EL (cell line): ENCODE measurements at places on chromosomes 13 and 19.

- no peak for DNase-seq
Measured at GRCh38 chr19:37872383-37872782, 34.0 kb downstream of the WDR87 start.

DNA sequence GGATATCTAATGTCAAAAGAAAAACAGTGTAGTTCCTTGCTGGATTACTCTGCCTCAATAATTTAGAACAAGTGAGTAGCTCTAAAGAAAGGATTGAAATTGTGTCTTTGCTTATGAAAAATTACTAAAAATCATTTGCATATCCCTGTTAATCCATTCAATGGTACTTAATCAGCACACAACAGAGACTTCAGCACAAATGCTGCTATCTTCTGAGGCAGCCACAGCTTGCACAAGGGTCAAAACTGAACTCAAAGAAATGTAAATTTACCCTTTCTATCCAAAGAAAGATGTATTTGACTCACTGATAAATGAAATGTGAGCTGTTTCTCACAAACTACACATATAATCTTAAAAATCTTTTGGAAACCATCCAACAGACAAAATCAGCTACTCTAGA lies 116.2 kb downstream of the LHFPL6 start:
- no peak for DNase-seq

DNA sequence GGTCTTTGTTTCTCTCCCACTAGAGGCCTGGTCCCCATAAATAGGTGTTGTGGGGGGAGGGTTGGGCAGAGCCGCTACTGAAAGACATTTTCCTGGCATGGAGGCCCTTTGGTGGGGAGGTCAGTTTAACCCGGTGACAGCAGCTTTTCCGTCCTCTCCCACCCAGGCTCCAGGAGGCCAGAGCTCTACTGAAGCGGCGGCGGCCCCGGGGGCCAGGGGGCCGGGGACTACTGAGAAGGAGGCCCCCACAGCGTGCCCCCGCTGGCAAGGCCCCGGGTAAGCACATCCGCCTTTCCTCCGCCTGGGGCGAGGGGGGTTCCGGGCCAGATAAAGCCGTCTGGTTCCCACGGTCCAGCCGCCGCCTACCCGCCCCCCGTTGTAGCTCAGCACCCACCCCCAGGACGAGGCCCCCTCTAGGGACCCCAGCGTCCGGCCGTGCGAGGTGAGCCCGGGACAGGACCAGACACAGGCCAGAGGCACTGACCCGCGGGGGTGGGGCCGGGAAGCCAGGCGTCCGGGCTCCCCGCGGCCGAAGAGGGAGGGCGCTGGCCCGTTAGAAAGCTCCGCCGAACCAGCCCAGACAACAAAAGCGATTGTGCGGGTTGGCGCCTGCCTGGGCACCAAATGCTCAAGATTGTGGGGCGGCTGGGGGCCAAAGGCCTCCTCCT lies 1.1 kb upstream of the LTBP4 start:
- DNase-seq = no peak

DNA sequence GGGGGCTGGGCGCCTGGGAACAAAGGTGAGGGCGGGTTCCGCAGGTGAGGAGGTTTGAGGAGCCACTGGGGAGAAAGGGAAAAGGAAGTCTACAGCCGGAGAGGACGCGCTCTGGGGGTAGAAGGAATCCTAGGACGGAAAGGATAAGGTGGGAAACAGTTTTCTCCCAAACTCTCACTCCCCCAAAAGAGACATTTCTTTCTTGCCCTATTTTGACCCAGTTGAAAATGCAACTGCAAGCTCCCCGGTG lies 651 bp upstream of the POLR1D start:
- peak; percentile 53 for DNase-seq

- DNase-seq = peak; percentile 22
Measured at GRCh38 chr19:16051254-16052025, 24.9 kb upstream of the TPM4 start.

DNA sequence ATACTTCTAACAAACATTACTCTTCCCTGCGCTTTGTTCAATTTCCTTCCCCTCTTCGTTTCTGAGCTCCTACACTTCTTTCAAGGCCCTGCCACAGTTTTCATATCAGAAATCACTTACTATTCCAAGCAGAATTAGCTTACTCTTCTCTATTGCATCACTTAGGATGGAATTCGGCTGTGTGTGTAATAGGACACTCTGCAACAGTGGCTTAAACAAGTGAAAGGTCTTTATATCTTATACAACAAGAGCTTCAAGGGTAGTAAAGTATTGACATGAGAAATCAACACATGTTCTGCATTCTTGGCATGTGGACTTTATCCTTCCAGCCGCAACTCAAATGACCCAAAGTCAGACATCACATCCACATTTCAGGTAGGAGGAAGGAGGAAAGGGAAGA lies 279.6 kb downstream of the PCDH20 start:
- DNase-seq = no peak

DNA sequence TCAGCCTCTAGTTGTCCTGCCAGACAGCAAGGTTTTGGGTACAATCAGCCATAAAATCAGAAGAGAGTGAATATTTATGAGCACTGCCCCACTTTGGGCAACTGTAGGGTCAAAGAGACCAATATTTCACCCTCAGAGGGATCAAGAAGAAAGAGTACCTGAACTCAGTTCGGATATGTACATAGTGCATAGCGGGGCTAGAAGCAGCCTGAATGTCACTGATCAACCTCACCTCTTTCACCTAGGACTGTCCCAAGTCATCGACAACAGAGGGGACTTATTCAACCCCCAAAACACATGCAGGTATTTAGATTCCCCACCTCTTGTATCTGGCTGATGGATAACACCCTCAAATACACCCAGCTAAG lies 446.9 kb downstream of the COG6 start:
- DNase-seq = no peak

GRCh38 chr13:44365008-44365407 lies 8.6 kb upstream of the SERP2 start:
- DNase-seq = peak; percentile 70

DNA sequence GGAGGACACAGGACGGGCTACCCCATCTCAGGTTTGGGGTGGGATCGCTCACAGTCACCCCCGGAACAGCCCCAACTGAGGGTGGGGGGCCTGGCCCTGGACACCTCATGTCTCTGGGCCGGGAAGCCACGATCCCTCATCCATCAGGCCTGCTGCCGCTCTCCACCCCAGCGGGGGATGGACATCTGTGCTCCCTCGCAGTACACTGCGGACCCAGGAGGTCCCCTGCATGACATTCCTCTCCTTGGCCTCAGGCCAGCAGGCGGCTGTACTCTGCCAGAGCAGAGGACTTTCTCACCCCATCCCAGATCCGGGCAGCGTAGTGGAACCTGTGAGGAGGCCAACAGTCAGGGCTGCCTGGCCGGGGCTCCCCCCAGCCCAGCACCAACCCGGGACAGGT lies 15.5 kb downstream of the IRGC start:
- no peak for DNase-seq

- DNase-seq = no peak
Measured at GRCh38 chr19:39119830-39120229, 5.8 kb upstream of the PAK4 start.

GRCh38 chr13:98368019-98368418 lies 190.9 kb upstream of the RNF113B start:
- no peak for DNase-seq

DNA sequence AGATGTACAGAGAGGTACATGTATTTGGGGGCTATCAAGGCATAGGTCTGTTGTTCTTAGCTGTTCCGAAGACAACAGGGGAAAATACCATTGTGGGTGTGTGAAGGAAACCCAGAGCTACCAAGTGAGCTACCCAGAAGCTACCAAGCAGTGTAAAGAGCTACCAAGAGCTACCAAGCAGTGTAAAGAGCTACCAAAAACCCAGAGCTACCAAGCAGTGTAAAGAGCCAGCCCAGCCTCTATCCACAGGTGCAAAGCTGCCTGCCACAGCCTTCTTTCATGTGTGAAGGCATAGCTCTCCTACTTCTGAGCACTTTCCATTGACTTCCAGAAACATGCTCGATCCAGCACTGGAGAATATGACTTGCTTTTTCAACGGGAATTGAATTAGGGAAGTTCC lies 145.7 kb downstream of the AKAP11 start:
- no peak for DNase-seq

GRCh38 chr19:9705836-9706235 lies 30.9 kb upstream of the ZNF562 start:
- DNase-seq = no peak

DNA sequence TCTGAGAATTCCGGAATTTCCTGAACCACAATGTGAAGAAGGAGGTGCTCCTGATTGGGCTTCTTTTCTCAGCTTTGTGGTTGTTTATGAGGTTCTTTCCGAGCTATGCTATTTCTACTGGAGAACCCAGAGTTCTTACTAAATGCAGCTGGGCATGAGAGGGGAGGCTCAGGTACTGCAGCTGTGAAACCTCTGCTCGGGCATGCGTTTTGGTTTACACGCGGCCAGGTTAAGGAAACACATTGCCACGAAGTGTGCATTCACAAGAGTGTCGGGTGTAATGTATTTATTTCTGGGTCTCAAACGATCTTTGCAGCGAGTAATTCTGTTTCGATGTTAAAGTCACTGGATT lies 661 bp upstream of the MIR17HG start:
- DNase-seq = no peak

- DNase-seq = no peak
Measured at GRCh38 chr19:1357531-1358109, 26.1 kb upstream of the NDUFS7 start.

DNA sequence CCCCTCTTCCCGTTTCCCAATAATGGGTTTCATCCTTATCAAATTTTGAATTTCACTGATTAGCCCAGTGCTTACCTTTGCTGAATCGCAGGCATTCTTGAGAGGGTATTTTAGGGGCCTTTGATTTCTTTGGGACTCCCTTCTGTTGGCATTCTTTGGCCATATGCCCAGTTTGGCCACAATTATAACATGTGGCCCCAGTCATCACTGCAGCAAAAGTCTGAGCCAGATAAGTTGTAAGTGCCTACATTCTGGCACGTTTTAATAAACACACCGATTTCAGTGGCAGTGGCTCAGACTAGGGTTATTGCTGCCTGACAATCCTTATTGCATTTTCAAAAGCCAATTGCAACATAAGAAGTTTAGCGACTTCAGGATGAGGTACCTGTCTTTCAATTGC lies 41.4 kb downstream of the ZNF726 start:
- DNase-seq = peak; percentile 1

DNA sequence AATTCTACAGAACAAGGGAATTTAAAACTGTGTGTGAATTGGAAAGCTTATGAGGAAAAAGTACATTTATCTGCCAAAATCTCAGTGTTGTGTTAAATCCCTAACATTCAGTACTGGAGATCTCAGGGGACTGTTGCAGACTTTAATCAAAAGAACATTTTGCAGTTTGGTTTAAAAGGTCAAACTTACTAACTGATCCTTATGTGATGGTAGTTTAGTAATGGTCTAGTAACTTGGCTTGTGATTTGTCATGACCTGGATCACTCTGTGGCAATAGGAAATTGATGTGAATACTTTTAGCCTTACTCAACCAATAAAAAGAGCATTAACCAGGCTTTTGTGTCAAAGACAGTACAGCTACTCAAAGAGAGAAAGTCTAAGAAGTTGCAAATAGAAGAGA lies 862.1 kb upstream of the MIR17HG start:
- peak; percentile 87 for DNase-seq

DNA sequence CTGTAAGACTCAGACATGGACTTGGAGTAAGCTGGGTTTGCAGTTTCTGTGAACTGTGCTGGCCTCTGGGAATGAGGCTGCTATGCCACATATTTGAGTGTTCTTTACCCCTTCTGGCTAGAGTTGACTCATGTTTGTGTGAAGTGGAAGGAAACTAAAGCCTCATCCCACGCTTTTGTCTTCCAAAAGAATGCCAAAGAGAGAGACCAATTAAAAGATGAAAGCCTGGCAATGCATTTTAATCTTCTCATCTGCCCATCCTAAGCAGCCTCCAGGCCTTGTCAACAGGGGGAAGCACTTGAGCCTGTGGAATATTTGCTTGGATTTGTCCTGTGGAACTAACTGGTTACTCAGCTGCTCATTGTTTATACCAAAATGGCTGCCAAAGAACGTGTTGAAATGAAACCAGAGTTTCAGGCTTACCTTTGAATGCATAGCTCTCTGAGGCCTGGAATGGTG lies 49.1 kb downstream of the LMO7 start:
- DNase-seq = peak; percentile 93

- no peak for DNase-seq
Measured at GRCh38 chr19:56838024-56838908, 2.3 kb downstream of the PEG3 start.

GRCh38 chr13:93549326-93550005 lies 322.9 kb downstream of the GPC6 start:
- DNase-seq = no peak

DNA sequence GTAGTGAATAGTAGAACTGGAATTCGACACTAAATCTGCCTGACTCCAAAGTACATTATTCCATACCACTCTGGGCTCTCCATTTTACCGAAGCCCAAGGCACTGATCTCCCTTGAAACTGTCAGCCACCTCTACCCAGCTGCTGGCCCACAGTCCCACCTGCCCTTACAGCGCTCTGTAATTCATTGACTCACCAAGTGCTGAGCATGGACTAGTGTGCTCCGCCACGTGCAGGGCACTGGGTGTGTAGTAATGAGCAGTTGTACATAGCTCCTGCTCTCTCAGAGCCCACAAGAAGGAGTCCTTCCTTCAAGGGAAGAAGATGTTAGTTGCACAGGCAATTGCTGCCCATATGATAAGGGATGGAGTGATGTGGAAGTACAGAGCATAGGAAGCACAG lies 76.6 kb upstream of the SIAH3 start:
- no peak for DNase-seq

GRCh38 chr13:113904411-113904810 lies 40.5 kb upstream of the GAS6 start:
- DNase-seq = peak; percentile 60

GRCh38 chr19:9995084-9995483 lies 15.2 kb downstream of the COL5A3 start:
- DNase-seq = no peak

DNA sequence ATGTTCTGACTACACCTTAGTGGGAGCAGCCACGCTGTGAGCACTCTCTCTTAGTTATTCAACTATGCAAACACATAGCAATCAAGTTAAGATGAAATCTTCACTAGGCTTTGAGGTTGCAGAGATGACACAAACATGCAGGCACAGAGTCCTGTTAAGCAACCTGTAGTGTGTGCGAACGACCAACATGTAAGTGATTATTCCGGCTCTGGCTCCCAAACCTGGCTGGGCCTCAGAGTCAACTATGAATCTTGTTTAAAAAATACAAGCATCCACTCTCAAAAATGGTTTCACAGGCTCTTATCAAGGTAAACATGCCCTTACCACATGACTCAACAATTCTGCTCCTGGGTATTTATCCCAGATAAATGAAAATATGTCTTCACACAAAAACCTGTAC lies 91.4 kb downstream of the IRS2 start:
- DNase-seq = no peak

GRCh38 chr19:3670796-3671679 lies 29.2 kb downstream of the PIP5K1C start:
- peak; percentile 77 for DNase-seq

DNA sequence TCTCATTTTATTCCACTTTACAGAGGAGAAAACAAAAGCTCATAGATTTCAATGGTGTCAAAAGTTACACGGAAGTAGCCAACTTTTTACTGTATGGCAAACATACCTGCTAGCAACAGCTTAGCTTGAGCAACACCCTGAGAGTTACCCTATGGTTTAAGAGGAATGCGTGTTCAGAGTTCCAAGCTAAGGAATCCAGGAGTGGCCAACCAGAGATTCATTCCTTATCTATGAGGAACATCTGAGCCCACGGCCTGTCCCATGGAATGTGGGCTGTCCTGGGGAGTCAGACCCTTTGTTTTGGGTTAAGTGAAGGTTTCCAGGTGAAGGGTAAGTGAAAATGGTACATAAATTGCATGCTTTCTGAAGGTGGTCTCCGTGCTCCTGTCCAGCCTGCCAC lies 67.5 kb downstream of the STARD13 start:
- peak; percentile 80 for DNase-seq
